Stimulated activated CD8-positive, alpha-beta memory T cell treated with anti-CD3 and anti-CD28 coated beads, Interleukin-7, amount 100 ng/mL, for 24 hours (primary cell): ENCODE measurements at places on chromosomes 16 and 17.

DNA sequence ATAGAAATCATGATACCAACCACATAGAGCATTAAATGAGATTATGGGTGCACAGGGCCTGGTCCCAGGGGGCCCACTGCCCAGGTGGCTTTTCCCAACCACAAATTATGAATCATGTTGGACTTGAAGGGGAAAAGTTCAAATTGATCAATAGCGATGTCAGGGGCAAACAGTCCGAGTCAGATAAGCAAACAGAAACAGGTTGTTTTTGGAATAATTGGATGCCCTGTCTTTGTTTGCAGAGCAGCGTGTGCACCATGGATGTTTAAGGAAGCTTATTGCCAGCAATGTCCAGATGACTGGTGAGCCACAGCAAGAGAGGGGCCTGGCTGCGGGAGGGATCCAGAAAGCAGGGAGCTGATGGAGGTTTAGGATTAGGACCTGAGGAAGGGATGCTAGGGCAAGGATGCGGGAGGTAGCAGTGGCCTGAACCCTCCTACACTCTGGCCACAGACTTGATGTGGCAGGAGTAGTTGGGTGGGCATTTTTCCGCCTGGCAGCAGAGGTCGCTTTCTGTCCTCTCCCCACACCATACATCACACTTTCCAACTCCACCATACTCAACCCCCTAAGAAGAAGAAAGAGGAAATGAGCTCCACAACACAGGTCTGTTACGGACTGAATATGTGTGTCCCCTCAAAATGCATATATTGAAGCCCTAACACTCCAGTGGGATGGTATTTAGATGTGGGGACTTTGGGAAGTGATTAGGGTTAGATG is 266.4 kb upstream of the RPL38 start:
- DNase-seq: no peak

DNA sequence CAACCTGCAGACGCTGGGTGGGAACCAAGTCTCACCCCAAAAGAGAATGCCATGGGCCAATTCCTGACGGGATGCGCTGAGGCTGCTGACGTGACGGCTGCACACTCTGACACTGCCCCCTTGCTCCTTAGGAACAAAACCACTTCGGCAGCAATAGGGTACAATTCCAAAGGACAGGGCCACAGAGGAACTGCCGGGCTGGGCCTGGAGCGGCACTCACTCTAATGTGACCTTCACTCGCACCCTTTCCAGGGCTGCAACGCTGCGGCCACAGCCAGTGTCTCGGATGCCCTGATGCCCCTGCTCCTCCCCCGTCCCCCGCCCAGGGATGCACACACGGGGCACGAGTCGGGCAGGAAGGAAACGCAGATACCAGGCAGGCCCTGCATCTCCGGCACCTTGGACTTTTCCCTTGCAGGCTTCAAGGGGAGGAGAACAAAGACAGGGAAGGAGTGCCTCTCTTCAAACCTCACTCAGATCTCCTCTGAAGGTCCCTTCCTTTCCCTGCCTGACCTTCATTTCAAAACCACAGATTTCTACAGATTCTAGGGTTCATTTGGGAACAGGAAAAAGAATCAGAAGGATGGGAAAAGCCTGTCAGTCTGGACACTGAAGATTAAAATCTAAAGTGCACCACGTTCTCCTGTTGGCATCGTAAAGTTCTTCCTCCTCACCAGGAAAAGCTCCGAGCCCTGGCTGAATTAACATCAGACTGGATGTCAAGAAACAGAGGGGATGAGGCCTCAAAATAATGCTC is 2.3 kb downstream of the PITPNA start:
- DNase-seq: no peak

GRCh38 chr16:28623172-28623711 is 13.4 kb upstream of the SULT1A1 start:
- peak; percentile 29 for DNase-seq

GRCh38 chr17:50781167-50781566 is 13.8 kb upstream of the ANKRD40CL start:
- DNase-seq: no peak

GRCh38 chr17:60169921-60170817 is 20.4 kb downstream of the CA4 start:
- no peak for DNase-seq

GRCh38 chr17:21041741-21042457 is 912 bp downstream of the USP22 start:
- peak; percentile 47 for DNase-seq

- DNase-seq: no peak
These were observed 16.8 kb upstream of the PABPN1L start for GRCh38 chr16:88883117-88883895.

DNA sequence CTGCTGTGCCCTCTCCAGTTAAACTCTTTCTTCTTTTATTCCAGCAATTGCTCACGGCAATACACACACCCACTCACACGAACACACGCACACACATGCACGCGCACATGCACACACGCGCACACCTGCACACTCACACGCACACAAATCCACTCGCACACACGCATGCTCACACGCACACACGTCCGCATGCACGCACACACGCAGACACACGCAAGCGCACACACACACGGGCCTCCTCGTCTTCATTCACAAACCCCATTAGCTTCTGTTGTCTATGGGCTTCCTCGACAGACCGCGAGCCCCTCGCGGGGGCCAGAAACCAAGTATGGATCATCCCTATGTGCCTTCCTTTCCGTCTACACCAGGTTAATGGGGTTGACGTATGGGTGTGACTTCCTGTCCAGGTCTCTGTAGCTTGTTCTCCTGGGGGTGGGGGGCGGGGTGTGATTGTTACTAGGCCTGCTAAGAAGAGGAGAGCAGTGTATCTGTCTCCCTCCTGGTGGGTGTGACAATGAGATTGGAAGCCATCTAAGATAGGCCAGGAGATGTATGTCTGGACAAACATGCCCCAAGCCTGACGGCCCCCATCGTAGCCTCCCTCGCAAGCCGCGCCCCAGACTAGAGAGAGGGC is 670 bp upstream of the CTF1 start:
- DNase-seq: no peak

- DNase-seq: no peak
These were observed 69.7 kb upstream of the DNAJA2 start for GRCh38 chr16:47043200-47043599.
